ENCODE measurements at places on chromosomes 1 and 21.

DNA sequence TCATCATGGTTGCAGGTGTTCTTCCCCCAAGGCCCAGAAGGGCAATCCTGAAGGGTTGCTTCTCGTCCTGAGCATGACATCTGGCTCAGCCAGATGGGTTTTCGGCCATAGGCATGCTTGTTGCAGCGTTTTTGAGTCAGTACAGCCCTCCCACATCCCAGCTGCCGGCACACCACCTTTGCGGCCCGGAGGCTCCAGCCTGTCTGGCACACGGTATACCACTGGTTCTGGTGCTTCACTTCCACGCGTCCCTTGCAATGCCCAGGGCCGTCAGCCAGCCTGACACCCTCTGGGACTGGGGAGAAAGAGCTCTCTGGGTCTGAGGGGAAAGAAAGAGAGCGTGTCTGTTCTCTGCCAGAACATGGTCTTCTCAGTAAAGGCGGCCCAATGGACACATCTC lies 7.2 kb downstream of the CD5L start:
- DNase-seq = no peak

DNA sequence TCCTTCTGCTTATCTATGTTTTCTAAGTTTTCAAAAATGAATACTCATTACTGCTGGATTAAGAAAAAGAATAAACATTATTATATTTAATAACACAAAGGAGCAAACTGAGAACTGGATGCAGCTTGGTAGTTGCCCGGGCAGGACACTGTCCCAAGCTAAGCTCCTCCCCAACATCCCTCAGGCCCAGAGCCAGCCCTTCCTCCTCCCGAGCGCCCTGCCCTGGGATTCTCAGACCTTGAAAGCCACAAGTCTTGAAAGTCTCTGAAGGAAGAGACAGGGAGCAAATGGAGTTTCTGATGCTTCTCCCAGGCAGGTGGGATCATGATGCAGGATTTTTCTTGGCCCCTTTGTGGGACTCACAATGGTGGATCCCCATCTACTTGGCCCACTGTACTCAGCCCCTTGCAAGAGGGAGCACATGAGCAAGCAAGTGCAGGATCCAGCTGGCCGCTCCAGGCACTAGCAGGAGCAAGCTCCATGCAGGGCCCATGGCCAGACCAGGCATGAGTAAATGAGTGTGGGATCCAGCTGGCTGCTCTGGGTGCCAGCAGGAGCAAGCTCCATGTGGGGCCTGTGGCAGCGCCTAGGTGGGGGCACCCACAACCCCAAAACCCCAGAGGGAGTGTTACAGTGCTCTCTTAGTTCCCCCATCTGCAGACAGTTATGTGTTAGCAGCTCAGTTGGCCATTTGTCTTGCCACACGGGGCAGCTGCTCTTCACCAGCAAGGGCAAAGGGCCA lies 32.1 kb upstream of the RAB4A start:
- DNase-seq = peak; percentile 36

DNA sequence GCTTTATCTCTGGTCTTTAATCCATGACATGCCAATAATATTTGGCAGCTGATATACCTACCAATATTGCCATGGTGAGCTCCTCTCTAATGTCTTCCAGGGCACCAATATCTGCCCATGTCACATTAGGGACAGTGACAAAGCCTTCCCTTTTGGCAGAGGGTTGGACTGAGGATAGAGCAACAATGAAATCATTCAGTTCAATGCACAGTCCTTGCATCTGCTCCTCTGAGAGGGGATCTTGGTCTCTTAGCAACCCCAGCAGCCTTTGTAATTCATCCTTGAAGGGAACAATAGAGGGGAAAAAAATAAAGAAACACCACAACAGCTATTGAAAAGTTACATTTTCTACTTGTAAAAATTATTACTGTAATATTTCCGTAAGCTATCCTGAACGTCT lies 42.3 kb downstream of the NVL start:
- DNase-seq = no peak

DNA sequence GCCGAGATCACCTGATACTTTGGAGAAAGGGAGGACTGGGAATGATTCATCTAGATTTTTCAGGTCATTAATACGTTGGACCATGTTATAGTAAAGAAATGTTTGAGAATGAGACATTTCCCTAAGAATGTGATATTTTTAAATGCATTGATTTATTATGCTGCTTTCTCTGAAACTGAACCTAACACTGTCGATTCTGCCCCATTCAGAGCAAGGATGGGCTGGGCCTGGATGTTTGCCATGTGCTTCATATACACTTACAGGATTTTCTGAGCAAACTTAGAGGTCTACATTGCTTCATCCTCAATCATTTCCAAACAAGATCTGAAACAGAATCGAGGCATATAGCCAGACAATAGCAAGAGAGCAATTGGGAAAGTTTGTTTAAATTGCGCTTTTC lies 183.3 kb downstream of the CRB1 start:
- DNase-seq = peak; percentile 9

DNA sequence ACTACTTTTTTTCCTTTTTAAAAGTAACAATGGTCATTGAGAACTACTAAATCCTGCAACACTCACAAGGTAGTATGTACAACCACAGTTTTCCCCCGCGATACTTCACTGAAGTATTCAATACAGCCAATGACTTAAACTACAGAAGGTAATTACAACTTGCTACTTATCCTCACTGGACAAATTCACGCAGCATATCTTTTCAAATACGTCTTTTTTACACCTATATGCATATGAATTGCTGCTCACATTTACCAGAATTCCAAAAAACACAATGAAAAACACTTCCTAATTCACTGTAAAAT lies 12.4 kb downstream of the NRIP1 start:
- DNase-seq = no peak

- peak; percentile 85 for DNase-seq
Observed at GRCh38 chr1:246142320-246142893, 364.7 kb downstream of the SMYD3 start.

DNA sequence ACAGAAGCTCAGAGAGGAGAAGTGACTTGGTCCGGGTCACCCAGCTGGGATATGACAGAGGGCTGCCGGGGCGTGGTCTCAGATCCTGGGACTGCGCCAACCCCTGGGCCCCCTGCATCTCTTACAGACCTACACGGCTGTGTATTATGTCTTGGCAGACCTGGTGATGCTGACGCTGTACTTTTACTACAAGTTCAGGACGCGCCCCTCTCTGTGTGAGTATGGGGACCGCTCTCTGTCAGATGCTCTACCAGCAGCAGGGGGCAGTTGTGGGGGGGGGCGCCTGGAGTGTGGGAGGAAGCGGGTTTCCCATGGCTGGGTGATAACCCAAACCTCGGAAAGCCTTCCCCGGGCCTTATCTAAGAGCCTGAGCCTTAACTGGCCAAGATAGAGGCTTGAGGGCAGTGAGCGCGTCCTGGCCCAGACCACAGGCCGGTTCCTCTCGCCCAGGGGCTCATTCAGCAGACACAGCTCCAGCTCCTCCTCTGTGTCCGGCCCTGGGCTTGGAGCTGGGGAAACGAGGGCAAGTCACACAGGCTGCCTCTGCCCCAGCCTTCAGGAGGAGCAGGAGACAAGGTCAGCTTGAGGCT lies 13.3 kb downstream of the SLC66A1 start:
- DNase-seq = no peak

DNA sequence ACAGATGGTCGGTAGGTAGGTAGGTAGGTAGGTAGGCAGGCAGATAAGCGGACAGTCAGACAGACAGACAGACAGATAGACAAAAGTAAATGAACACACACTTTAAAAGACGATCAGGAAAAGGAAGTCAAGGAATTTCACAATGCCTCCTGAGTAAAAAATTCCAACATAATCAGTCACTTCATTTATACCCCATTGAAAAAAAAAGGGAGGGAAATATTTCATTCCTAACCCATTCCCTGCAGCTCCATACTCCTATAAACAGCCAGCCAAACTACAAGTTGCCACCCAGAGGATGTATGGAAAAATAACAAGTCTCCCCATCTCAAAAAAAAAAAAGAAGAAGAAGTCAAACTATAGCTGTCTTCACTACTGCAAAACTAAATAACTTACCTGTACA lies 43.4 kb downstream of the ZZZ3 start:
- peak; percentile 24 for DNase-seq

DNA sequence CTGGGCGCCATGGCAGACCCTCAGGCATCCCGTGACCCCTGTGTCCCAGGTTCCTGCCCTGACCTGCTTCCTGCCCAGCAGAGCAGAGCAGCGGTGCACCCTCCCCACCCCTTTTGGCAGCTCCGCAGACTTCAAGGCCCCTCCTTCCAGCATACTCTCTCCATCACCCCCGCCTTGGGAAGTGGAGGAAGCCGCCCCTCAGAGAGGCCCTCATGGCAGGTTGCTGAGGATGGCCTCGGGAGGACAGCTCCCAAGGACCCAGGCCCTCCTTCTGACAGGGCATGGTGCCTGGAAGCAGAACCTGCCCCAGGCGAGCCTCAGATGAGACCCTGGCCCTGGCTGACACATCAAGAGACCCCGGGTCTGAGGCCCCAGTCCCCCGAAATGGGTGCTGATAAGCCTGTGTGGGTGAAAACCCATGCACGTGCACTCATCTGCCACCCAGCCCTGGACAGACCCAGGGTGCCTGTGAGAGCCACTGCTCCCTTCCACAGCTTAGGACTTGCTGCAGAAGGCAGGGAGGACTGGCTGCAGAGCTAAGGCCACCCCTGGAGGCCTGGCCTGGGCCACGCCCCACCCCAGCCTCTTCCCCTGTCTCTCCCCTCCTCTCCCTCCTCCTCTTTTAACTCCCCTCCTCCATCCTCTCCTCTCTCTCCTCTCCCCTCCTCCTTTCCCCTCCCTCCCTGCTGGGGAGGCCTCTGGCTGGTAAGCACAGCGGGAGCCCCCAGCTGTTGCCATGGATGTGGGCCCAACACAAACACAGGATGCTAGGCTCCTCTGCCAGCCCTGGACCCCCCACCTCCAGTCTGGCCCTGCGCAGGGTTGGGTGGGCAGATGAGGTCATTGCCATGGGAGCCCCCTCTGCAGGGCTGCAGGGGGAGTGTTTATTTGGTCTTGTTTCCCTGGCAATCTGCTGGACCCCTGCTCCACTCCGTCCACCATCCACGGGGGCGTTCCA lies 33.7 kb downstream of the WNT9A start:
- DNase-seq = no peak

DNA sequence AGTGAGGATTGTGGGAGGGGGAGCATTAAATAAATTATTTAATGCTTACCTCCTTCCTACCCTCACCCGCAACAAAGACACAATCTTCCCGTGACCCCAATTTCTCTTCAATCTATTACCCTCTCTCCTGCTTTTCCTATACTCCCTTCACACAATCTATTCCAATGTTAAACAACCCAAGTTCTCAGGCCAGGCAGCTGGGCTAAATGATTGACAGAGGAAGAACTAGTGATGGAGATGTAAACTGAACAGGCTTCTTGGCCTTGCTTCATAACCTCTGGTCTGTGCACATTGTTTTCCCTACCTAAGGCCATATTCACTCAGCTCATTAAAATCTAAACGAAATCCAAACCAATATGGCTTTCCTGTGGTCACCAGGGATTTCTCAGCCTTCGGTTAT lies 3.9 kb upstream of the RCC1 start:
- no peak for DNase-seq

- DNase-seq = no peak
Observed at GRCh38 chr1:61053712-61054600, 28.4 kb upstream of the NFIA start.

- no peak for DNase-seq
Observed at GRCh38 chr1:171973421-171973820, 132.1 kb downstream of the DNM3 start.

GRCh38 chr1:222794656-222795474 lies 20.0 kb upstream of the DISP1 start:
- peak; percentile 18 for DNase-seq

DNA sequence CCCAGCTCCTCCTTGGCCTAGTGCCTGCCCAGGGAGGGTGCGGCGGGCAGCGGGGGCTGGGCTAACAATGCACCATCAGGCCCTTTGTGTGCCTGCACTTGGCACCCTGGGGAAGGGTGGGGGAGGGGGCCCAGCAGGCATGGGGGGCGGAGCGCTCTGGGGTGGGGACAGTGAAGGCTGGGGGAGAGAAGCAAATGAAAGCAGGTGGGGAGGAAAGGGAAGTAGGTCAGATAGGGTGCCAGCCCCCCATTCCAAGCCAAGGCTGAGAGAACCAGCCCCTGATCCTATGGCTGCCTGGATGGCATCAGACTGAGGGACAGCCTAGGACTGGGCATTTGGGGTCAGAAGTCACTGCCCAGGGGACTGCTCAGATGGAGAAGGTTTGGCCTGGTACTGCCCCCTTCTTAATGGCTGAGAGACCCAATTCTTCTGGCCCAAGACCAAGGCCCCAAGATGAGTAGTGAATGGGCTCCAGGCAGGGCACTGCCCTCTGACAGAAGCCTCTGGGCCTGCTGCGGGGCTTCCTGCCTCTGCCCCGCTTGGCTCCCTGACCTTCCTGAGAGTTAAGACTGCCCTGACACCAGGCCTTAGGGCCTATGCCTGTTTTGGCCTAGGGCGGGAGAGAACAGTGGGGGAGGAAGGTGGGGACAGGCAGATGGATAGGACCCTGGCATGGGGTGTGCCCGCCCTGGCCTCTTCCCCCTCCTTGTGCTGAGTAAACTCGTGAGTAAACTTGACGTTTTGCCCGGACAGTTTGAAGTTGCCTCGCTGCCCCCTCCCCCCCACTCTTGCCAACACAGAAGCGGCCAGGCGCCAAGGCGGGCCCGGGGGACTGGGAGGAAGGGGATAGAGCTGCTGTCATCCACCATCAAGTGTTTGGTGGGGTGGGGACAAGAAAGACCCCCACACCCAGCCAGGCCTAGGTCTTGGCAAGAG lies 2.7 kb downstream of the ZBTB7B start:
- peak; percentile 79 for DNase-seq

DNA sequence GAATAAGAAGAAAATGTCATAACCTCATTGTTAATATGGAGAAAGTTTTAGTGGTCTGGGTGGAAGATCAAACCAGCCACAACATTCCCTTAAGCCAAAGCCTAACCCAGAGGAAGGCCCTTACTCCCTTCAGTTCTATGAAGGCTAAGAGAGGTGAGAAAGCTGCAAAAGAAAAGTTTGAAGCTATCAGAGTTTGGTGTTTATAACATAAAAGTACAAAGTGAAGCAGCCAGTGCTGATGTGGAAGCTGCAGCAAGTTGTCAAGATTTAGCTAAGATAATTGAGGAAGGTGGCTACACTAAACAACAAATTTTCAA lies 67.6 kb upstream of the BCL9 start:
- no peak for DNase-seq

DNA sequence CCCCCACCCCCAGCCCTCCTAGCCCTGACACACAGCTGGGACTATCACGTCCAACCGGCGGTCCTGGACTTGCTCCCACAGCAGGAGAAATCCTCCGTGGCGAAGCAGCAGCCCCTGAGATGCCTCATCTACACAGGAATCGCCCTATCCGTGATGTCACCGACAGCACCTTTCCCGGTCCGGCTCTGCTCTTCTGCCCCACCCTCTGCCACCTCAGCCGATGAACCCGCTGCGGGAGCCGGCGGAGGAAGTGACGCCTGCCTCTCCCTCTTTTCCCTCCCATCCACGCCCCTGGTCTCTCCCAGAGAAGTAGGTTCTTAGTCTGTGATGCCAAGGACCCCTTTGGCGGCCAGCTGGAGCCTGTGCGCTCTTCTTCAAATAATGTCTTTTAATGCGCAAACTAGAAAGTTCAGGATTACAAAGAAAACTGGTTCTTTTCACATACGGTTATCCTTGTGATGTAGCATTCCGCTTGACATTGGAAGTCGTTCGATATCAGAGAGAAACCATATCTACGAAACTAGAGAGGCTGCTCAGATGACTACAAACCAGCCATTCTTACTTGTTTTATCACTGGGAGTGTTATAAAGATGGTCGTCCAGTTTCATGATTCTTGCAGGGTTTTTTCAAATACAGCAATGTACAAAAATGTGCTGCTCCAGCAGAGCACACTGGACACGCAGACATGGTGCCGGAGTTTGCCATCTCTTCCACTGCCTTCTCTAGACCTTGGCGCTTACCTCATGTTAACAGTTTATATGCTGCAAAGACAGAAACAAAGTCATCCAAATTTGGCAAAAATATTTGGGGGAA lies 120.3 kb downstream of the PPIAL4G start:
- no peak for DNase-seq
